ENCODE measurements at places on chromosomes 2 and 18. TPM values are rescaled to one million over a fixed set of nuclear protein-coding genes. Genes with fewer than 3 reads are reported as not detected.

- DNase-seq: peak; percentile 9
Measured at GRCh38 chr2:146986161-146986560, 858.7 kb upstream of the ACVR2A start.

GRCh38 chr2:8666581-8666980 lies 15.3 kb upstream of the ID2 start:
- DNase-seq: no peak

- DNase-seq: no peak
Measured at GRCh38 chr2:104028061-104028460, 825.9 kb upstream of the POU3F3 start.

The PXDN gene
- polyA plus RNA-seq: 168 TPM

The ITSN2 gene
- polyA plus RNA-seq: 25.1 TPM

GRCh38 chr2:229118336-229118735 lies 152.8 kb downstream of the PID1 start:
- DNase-seq: no peak

The AGAP1 gene
- 22.8 TPM for polyA plus RNA-seq

- no peak for DNase-seq
Measured at GRCh38 chr2:28681606-28682005, 70.0 kb upstream of the PPP1CB start.

GRCh38 chr2:210172219-210172575 lies 988 bp upstream of the KANSL1L start:
- DNase-seq: no peak

DNA sequence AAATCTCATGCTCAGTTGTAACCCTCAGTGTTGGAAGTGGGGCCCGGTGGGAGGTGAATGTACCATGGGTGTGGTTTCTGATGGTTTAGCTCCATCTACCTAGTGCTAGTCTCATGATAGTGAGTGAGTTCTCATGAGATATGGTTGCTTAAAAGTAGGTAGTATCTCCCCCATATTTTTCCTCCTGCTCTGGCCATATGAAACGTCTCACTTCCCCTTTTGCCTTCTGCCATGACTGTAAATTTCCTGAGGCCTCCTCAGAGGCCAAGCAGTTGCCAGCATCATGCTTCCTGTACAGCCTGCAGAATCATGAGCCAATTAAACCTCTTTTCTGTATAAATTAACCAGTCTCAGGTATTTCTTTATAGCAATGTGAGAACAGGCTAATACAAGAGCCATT lies 62.8 kb upstream of the RNF152 start:
- no peak for DNase-seq

- DNase-seq: no peak
Measured at GRCh38 chr2:67259556-67260342, 137.4 kb upstream of the ETAA1 start.

DNA sequence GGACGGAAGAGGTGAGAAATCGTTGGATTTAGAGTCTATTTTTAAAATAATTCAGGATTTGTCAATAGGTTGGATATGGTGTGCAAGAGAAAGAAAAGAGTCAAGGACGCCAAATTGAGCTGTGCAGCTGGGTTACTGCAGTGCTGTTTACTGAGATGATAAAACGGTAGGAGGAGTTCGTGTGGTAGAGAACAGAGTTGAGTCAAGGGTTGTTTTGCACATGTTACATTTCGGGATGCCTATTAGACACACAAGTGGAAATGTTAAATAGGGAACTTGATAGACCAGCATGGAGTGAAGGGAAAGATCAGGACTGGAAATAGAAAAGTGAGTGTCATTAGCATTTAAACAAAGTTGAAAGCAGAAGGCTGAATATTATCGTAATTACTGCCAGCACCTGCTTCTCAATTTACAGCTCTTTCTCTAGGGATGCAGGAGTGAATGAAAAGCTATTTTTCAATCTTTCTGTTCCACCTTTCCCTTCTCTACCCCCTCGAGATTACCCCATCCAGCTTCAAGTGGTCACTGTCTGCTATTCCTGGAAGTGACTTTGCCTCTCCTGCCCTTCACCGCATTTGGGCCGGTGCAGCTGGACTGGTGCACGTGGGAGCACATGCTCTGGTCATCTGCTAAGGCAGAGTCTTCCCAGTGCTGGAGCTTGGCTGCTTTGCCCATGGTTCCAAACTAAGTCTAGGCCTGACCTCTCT lies 30.3 kb downstream of the GPR75 start:
- DNase-seq: no peak

The TRPM8 gene
- not detected for polyA plus RNA-seq

The LYG2 gene
- 0.98 TPM for polyA plus RNA-seq

- no peak for DNase-seq
Measured at GRCh38 chr2:227267410-227268115, 57.5 kb upstream of the MFF start.

All from renal cortex interstitium (tissue), 15 donors.